ENCODE measurements at places on chromosomes 6 and 20.
A peak's percentile ranks its signal among the peaks of the same experiment; 100 is the strongest.

GRCh38 chr20:57013217-57013616 lies 253.2 kb downstream of the BMP7 start:
- DNase-seq = no peak

GRCh38 chr6:100503043-100503705 lies 38.5 kb upstream of the SIM1 start:
- DNase-seq = no peak

- no peak for DNase-seq
Observed at GRCh38 chr6:53540129-53540692, 4.7 kb downstream of the GCLC start.

DNA sequence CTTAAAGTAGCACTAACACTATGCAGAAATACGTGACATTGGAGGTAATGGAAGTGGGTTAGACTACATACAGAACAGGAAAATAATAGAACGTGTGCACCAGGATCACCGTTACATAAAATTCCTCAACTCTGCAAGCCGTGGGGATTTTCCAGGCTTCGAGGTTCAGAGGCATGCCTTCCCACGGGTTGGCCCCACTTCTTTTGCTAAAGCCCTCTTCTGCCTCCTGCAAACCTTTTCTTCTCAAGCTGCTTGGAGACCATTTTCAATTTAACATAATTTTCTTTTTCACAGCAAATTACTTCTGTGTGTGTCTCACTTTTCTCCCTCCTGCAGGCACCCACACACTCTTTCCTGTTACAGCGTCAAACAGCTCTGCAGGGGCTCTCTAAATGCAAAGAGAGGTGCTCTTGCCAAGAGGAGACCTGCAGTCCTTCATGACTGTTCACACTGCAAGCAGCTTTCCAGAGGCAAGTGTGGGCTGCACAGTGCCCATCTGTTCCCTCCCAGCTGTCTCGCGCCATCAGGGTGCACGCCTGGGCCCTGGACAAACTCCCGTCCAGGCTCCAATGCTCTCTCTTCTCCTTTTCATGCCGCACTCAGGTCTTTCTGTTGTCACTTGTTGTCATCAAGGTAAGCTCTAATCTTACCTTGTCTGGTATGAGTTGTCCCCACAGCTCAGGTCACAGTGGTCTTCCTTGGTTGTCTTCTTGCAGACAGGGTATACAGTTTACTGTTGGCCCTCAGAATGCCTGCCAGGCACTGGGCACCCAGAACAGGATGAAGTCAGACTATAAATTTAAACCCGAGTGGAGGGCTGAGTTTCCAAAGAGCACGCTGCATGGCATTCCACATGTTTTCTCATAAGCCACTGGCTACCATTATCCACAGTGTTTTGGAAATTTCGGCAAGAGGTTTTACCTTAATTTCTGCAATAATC lies 164.8 kb upstream of the GGTLC1 start:
- no peak for DNase-seq

DNA sequence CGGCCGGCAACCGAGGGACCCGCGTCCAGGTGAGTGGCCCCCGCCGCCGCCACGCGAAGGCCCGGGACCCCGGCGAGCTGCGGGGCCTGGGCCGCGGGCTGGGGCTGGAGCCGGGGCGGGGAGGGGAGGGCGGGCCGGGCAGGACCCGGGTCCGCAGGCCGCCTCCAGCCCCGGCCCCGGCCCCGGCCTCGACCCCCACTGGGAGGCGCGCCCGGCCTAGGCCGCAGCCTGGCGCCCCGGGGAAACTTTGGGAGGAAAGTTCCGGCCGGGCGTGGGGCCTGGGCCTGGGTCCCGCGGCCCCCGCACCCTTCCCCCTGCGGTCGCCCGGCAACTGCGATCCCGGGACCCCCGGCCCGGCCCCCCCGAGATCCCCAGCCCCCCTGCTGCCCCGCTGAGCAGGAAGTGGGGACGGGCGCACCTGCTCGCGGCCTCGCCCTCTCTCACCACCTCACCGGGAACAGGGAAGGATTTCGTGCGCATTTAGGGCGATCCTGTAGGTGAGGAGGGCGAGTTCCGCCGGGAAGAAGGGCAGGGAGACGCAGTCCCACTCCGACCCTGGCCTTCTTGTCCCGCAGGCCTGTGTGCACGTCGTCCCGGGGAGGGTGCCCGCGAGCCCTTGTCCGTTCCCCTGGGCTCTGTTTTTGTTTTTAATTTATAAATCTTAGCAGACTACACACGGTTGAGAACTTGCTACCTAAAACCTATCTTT lies 402 bp downstream of the OSBPL2 start:
- DNase-seq = peak; percentile 33

Measured in HEK293T (cell line).